ENCODE measurements at places on chromosomes 6 and 20.

DNA sequence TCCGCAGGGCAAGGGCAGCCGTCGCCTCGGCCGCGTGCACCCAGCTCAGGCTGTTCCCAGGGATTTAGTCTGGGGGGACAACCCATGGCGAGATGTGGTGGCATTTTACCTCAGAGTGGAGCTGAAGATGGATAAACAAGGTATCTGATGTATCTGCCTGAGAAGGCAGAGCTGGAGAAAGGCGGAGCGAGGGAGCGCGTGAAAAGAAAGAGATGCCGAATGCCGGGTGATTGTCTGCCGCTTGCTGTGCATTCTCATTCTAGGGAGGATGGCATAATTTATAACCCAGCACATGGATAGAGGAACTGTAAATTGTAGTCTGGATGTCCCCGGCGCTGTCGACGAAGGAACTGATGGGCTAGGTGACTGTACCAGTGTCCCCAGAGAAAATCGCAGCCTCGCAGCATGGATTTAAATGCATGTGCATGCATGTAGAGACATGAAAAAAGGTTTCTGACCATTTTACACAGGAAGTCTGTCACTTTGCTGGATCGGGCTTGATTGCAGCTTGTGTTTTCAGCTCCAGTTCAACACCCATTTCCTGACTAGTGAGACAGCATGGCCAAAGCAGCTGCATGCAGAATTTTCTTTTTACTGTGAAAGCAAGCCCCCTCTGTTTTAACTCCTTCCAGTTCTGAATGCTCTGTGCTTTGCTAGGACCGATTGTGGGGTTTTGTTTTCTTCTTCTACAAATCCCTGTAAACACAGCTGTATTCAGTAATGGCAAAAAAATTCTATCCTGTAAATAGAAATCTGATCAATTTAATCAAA is 149.7 kb downstream of the PRL start:
- no peak for DNase-seq

- peak; percentile 31 for DNase-seq
These were observed 54.7 kb downstream of the RAB44 start for GRCh38 chr6:36752187-36752885.

DNA sequence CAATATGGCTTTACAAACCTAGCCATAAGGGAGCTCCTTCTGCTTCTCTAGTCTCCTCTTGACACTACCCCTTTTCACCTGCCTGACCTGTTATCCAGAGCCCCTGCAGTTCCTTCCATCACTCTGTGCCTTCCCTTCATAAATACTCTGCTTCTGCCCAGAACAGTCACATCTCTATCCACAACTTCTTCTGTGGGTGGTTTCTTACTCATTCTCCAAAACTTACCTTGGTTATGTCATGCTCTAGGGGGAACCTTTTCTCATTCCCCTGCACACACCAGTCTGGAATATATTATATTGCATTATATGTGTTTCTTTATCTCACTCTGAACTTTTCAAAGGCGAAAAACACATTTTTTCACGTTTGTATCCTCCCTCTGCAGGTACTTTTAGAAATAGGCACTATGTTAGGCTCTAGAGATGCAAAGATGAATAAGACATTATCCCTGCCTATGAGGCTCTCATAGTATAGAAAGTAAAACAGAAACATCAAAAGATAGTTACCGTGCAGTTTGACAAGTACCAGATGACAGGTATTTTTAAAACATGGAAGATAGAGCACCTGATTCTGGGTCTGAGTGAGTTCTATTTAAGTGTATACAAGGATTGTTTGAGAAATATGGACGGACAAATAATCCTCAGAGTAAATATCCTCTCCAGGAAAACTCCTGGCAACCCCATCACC is 51.5 kb downstream of the AIG1 start:
- DNase-seq = no peak

GRCh38 chr6:167974640-167975344 is 22.7 kb upstream of the KIF25 start:
- DNase-seq = no peak

- DNase-seq = no peak
These were observed 158.2 kb upstream of the ZFP64 start for GRCh38 chr20:52349806-52350205.
